ENCODE measurements at places on chromosomes 12 and 14. TPM values are rescaled to one million over a fixed set of nuclear protein-coding genes. Genes with fewer than 3 reads are reported as not detected.

- H3K4me1 ChIP-seq, result no peaks in the 10 kb centered on the region
- H3K4me3 ChIP-seq, result no peak overlapping the region
- DNase-seq, result peak; percentile 10
- peaks cover 10% of the 10 kb centered on the region for H3K27me3 ChIP-seq
Measured at GRCh38 chr12:40144023-40144422, 38.1 kb upstream of the SLC2A13 start.

GRCh38 chr14:89226801-89227495 is 190.1 kb downstream of the FOXN3 start:
- no peak overlapping the region for H3K4me3 ChIP-seq
- peaks cover 54% of the 10 kb centered on the region for H3K4me1 ChIP-seq
- H3K27me3 ChIP-seq, result no peaks in the 10 kb centered on the region
- no peaks in the 10 kb centered on the region for H3K36me3 ChIP-seq

DNA sequence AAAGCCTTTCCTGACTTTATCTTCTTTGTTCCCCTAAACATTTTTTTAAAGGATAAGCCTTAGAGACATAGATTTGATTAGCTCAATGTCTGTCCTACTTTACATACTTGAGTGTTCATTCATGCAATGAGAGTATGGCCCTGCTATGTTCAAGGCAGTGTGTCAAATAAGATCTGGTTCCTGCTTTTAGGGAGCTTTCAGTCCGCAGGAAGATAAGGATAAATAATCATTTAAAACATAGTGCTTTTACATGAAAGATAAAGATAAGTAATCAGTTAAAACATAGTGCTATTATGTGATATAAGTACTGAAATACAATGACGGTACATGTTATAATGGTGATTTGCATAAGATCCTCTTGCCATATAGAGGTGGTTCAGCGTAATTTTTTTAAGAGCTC is 378.3 kb upstream of the PRICKLE1 start:
- no peaks in the 10 kb centered on the region for H3K36me3 ChIP-seq
- H3K4me3 ChIP-seq, result no peak overlapping the region
- no peaks in the 10 kb centered on the region for H3K27me3 ChIP-seq
- H3K27ac ChIP-seq, result no peak overlapping the region
- no peaks in the 10 kb centered on the region for H3K4me1 ChIP-seq

CYP27B1 gene
- 6.6 TPM for total RNA-seq

- H3K27me3 ChIP-seq, result no peaks in the 10 kb centered on the region
- no peak overlapping the region for H3K27ac ChIP-seq
- H3K4me3 ChIP-seq, result no peak overlapping the region
- peaks cover 28% of the 10 kb centered on the region for H3K36me3 ChIP-seq
Measured at GRCh38 chr12:52078276-52078675, 1.2 kb upstream of the SMIM41 start.

GRCh38 chr14:51725061-51725460 is 73.4 kb downstream of the FRMD6 start:
- H3K27ac ChIP-seq, result no peak overlapping the region
- no peak for DNase-seq
- H3K4me1 ChIP-seq, result no peaks in the 10 kb centered on the region
- H3K27me3 ChIP-seq, result no peaks in the 10 kb centered on the region
- H3K36me3 ChIP-seq, result no peaks in the 10 kb centered on the region

Measured in activated CD4-positive, alpha-beta T cell treated with anti-CD3 and anti-CD28 coated beads for 36 hours (primary cell).